ENCODE measurements at places on chromosomes 4 and X. TPM values are rescaled to one million over a fixed set of nuclear protein-coding genes. Genes with fewer than 3 reads are reported as not detected.

Gene GPR34
- 2.7 TPM for total RNA-seq

Gene ZNF157
- 0.92 TPM for total RNA-seq

- no peak for DNase-seq
Measured at GRCh38 chr4:4356106-4357041, 30.5 kb upstream of the NSG1 start.

GRCh38 chr4:120225527-120225926 lies 158.9 kb upstream of the MAD2L1 start:
- no peak for DNase-seq

Gene BMX
- total RNA-seq, result 3.4 TPM

Data from tongue (tissue), 3 donors.